Amygdala (tissue), 56 donors: ENCODE measurements at places on chromosomes 3 and 15.

DNA sequence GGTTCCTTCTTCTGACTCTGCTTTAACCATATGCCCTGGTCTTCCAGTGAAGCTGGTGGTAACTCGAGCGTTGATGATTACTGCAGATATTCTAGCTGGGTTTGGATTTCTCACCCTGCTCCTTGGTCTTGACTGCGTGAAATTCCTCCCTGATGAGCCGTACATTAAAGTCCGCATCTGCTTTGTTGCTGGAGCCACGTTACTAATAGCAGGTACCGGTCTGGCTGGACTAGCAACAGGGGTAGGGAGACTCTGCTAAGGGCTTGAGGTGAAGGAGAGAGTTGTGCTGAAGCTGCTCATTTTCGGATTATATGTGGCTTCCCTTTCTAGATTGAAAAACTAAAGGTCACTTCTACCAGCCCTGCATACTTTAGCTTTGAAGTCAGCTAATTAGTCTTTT lies 16.8 kb downstream of the CLDN16 start:
- no peak for DNase-seq

GRCh38 chr3:189567766-189568420 lies 63.3 kb upstream of the TP63 start:
- DNase-seq, result no peak

DNA sequence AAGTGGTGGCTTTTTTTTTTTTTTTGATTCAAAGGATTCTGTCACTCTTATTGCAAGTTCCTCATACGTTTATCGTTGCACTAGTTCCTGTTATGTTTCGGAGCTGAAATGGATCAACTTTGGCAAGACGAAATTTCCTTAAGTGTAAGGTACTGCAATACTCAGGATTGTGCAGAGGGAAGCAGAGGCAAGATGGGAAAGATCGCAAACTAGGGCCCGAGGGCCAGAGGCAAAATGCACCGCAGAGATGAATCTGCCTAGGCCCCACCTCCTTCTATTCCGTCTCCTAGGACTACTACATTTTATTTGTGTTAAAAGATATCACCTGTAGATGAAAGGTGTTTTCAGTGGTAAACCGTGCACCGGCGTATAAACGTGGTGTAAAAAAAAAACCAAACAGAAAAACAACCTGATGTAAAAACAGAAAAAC lies 331 bp downstream of the RNU6-1 start:
- DNase-seq, result no peak

DNA sequence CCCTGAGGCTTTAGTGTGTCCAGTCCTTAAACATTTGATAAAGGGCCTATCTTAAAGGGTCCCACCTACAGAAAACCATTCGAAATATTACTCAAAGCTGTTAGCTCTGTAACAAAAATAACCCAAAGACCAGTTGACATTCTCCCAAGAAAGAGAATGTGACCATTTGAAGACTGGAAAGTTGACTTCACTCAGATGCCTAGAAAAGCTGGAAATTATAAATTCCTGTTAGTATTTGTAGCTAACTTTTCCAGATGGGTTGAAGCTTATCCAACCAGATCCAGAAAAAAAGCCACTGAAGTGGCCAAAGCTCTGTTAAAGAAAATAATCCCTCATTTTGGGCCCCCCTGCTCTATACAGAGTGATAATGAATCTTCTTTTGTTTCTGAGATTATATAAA lies 408.4 kb downstream of the PLOD2 start:
- no peak for DNase-seq

GRCh38 chr15:84826369-84826823 lies 9.2 kb downstream of the ALPK3 start:
- DNase-seq, result no peak

- no peak for DNase-seq
Measured at GRCh38 chr3:153038779-153039178, 123.2 kb upstream of the RAP2B start.

GRCh38 chr3:157089455-157090221 lies 70.3 kb downstream of the CCNL1 start:
- DNase-seq, result no peak

DNA sequence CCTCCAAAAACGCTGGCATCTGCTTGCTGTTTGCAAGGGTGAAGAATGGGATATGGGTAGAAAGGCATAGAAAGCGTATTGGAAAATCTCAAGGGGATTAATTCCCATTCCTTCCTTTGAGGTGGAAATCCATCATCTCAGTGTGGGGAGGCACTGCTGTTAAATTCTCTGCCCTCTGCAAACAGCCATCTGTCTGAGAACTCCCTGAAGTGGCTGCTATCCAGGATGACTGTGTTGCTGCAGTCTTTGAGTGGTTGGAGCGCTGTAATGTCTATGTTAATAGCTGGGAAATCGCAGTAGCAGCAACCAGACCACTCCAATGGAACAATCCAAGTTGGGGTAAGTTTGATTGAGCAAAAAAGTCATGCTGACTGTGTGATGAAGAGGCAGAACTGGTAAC lies 625.9 kb downstream of the NLGN1 start:
- DNase-seq, result no peak

DNA sequence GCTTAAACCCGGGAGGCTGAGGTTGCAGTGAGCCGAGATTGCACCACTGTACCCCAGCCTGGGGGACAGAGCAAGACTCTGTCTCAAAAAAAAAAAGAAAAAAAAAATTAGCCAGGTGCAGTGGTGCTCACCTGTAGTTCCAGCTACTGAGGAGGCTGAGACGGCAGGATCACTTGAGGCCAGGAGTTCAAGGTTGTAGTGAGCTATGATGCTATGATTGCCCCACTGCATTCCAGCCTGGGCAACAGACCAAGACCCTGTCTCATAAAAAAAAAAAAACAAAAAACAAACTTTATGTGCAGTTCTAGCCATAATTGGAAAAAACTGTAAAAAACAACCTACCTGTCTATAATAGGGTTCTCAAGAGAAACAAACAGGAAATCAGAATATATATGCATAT lies 39.9 kb upstream of the IGF2BP2 start:
- no peak for DNase-seq

DNA sequence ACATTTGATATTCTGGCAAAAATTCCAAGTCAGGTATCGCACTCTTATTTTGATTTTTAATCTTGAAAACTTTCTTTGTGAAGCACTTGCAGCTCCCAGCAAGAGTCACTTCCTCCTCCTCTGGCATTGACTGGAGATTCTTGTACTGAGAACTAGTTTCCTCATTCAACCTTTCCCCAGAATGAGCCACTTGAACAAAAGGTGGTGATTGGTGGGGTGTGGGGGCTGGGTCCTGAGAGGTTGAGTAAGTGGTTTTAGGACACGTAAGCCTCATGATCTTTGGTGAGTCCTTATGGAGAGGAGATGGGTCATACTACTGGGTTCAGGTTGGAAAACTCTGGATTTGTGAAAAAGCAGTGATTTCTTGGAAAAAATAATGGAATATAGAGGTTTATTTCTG lies 32.3 kb upstream of the ONECUT1 start:
- no peak for DNase-seq

DNA sequence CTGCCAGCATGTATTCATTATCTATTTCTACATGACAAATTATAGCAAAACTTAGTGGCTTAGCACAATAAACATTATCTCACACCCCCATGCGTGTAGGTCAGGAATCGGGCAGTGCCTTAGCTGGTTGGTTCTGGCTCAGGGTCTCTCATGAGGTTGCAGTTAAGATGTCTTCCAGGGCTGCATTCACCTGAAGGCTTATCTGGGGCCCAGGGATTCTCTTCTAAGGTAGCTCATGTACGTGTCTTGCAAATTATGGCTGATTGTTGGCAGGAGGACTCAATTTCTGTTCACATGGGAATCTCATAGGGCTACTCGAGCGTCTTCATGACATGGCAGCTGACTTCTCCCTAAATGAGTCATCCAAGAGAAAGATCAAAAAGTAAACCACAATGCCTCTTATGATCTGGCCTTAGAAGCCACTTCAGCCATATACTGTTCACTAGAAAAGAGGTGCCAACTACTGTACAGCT lies 42.9 kb upstream of the TSC22D2 start:
- no peak for DNase-seq

- DNase-seq, result no peak
Measured at GRCh38 chr3:90253131-90253530, 1145.7 kb downstream of the EPHA3 start.

- DNase-seq, result no peak
Measured at GRCh38 chr3:53167418-53168174, 6.6 kb downstream of the PRKCD start.

DNA sequence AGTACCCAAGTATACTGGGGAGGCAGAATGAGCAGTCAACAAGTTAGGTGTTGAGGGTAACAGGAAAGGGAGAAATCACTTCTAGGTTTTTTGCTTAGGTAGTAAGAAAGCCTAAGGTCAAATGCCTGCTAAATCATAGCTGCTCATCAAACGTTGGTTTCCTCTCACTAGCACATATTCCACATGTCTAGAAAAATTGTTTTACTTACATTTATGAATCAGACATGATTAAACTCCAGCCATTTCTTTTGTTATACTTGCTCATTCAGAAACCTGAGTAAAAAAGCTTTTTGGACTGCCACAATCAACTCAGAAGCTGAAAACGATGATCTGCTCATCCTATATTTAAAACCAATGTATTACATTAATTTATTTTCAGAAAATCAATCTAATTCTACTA lies 40.2 kb downstream of the SLC9A9 start:
- DNase-seq, result no peak

GRCh38 chr3:133944181-133944580 lies 48.5 kb upstream of the RAB6B start:
- no peak for DNase-seq

- no peak for DNase-seq
Measured at GRCh38 chr15:25909806-25910205, 46.7 kb upstream of the ATP10A start.

- DNase-seq, result no peak
Measured at GRCh38 chr3:188316021-188316722, 162.2 kb downstream of the LPP start.

DNA sequence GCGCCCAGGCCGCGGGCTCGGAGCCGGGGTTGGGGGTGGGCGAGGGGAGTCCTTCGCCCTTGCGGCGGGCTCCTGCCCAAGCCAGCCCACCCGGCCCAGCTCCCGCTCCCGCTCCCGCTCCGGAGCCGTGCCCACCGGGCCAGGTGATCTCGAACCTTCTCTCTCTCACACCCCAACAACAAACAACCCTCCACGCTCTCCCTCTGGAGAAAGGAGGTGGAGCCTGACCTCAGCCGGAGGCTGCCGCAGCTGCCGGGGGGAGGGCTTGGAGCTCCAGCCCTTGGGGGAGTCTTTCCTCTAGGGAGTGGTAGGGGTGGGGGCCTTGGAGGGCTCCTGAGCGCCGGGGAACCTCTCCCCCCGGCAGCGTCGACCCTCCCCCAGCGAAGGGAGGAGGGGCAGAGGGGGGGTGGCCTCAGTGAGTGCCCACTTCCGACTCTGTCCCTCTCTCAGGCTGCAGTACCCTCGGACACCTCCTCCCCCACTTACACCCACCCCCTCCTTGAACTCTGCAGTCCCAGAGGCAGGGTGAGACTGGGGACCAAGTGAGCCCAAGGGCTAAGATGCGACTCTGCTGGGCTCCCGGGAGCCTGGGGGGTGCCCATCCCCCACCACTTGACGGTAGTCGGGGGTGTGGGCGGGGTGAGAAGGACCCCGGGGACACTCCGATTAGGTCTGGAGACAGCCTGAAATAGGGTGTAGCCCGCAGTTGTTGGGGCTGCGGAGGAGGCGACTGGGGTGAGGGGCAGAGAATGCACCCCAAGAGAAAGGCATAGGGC lies 4.4 kb upstream of the BAHD1 start:
- DNase-seq, result no peak

GRCh38 chr15:98798375-98798893 lies 150.1 kb downstream of the IGF1R start:
- DNase-seq, result no peak

- no peak for DNase-seq
Measured at GRCh38 chr3:84223512-84223911, 735.3 kb upstream of the CADM2 start.

DNA sequence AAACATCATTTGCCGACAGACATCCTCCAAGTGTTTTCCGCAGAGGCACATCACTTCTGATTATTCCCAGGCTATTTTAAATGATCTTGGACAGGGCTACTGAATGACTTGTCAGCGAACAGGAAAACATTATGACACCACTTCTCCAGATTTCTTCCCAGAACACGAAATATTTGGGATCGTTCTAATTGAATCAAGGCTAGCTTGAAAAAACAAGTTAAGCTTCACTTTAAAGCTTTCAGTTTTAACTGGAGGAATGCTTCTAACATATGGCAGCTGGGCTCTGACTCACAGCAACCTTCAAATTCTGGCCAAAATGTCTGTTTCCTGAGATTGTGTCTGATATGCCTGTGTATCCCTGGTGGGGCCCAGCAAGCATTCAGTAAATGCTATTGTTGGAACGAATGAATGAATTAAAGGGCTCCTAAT lies 127.0 kb upstream of the ICE2 start:
- DNase-seq, result no peak

- no peak for DNase-seq
Measured at GRCh38 chr3:117479095-117479494, 769.5 kb downstream of the TUSC7 start.

DNA sequence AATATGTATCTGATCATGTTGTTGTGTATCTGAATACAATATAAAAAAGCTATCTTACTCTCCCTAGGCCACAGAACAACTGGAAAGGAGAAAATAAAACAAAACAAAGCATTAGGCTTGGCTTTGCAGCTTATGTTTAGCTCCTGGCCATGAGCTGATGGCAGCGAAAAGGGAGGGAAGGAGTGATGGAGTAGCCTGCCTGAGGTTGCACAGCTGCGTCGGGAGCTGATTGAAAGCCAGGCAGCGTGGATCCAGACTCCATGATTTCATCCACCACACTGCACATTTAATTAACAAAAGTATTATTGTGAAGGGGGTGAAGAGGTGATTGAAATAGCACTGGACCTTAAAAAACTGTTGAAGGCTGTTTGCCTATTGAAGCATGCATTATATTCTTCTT lies 212.2 kb downstream of the GABRG3 start:
- DNase-seq, result no peak

DNA sequence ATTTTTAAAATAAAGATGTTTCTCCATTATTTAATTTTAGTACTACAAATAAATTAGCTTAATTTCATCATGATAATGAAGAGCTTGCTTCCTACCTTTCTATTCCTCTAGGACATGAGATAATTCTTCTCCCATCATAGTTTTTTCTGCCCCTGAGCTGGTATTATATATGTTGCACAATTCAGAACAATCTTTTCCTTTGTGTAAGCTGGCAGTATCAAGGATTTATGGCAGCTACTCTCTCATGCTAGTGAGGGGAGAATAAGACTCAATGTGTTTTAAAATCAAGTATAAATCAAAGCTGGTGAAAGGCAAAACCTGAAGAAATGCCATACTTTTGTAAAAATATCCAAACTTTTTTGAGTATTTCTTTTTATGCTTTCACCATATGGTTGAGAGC lies 1405.3 kb downstream of the SI start:
- no peak for DNase-seq

DNA sequence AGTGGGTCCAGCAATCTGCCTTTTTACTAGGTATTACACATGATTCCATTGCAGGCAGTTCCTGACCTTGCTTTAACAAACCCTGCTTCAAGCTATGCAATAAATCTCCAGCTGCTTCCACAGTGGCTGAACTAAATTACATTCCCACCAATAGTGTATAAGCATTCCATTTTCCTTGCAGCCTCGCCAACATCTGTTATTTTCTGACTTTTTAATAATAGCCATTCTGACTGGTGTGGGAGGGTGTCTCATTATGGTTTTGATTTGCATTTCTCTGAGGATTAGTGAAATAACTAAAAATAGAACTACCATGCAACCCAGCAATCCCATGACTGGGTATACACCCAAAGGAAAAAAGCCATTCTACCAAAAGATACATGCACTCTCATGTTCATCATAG lies 36.4 kb upstream of the DNAJC13 start:
- no peak for DNase-seq

GRCh38 chr3:172635588-172635987 lies 75.3 kb downstream of the NCEH1 start:
- DNase-seq, result no peak
